8988T (cell line): ENCODE measurements at places on chromosomes 1 and 21.
A peak's percentile ranks its signal among the peaks of the same experiment; 100 is the strongest.

- peak; percentile 41 for DNase-seq
These were observed 550 bp downstream of the TRIM33 start for GRCh38 chr1:114510274-114511031.

GRCh38 chr1:116990612-116991151, 10.9 kb upstream of the CD101 start:
- no peak for DNase-seq

GRCh38 chr21:41681939-41682718, 84.7 kb downstream of the RIPK4 start:
- no peak for DNase-seq

- no peak for DNase-seq
These were observed 18.3 kb upstream of the C1orf53 start for GRCh38 chr1:197884173-197884572.

GRCh38 chr21:42027085-42027821, 17.1 kb upstream of the ZBTB21 start:
- no peak for DNase-seq

DNA sequence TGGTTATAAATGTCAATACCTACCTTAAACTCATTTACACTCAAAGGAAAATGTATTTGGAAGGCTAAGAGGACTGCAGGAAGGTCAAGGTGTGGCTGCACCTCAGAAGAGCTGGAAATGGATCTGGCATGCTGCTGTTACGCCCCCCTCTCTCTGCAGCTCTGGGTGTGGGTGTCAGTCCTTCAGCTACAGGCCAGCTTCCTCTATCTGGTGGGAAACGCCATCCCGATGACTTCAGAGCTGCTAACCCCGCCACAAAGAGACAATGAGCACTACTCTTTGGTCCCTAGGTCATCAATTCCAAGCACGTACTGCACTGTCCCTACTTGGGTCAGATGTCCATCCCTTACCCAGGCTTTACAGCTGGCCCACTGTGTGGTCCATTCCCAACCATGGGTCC, 74.2 kb downstream of the TEX35 start:
- no peak for DNase-seq

- DNase-seq = no peak
These were observed 41.7 kb upstream of the ZNF326 start for GRCh38 chr1:89953131-89953626.

- no peak for DNase-seq
These were observed 3.6 kb downstream of the FAM89A start for GRCh38 chr1:231036416-231036815.

DNA sequence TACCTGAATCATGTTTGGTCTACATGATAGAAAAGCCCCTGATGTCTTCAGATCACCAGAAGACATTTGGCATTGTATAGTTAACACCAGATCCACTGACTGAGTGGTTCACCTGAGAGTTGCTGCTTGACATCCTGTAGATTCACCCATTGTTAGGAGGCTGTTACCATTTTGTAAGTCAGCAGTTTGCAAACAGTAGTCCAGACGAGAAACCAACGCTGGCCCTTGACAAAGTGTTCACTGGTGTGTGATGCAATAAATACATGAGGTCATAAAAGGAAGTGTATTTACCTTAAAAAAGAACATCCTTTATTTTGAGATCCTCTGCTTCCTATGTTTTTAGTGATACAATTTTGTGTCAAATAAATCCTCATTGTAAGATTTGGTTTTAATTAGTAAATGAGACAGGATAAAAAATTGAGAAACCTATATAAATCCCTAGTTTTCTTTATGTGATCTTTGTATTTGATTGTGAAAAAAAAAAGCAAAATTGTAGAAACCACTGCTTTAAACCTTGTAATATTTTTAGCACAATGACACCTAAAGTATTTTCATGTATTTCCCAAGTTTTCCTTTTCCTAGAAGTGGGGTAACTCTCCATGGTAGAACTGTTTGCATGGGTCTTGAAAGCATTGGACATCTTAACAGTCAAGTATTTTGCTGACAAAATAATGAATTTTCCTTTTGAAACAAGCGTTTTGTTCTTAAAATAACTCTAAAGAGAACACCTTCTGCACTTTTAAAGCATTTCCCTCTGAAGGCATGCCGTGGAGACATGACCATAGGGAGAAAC, 204.3 kb downstream of the FGGY start:
- DNase-seq = no peak

GRCh38 chr1:115647919-115648650, 6.3 kb downstream of the VANGL1 start:
- DNase-seq = no peak

DNA sequence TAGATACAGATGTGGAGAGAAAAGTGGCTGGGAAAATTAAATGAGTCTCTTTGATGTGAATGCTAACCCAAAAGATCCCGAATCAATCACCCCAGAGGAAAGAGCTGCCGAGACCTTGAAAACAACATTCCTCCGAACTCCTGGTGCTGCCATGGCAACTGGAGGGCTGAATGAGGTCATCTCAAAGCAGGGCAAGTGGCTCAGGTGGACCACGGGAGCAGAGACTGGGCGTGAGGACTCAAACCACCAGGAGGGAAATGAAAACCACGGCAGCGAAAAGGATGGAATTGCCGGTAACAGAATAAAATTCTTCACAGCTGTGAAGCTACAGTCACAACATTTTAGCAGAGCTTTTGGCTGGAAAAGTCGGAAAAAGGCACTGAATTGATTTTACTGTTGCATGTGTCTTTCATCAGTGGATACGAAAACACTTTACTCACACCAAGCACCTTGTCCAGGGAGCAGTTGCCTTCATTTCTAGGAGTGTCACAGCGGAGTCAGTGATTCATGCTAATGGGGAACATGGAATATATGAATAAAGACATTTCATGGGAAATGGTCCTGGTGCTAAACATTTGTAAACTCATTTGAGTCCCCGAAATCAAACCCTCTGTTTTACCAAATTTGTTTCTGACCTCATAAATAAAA, 23.2 kb upstream of the BECN2 start:
- DNase-seq = no peak

DNA sequence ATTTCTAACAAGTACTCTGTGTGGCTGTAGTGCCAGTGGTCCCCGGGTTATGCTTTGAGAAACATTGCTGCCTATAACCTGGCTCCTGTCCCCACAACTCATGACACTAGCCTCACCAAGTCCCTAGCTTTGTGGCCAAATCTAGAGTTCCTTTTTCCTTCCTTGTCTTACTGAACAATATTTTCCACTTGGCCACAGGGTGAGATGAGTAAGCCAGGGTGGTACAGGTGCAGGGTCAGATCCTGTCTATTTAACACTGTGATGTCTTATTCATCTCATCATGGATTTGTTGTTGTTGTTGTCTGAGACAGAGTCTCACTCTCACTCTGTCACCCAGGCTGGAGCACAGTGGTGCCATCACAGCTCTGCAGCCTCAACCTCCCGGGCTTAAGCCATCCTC, 18.6 kb downstream of the ARMH1 start:
- no peak for DNase-seq

GRCh38 chr1:39639305-39640130, at the start of gene HEYL:
Gene HEYL, minus strand, starts transcription at chr1:39639643. Its CDS starts 18 bp downstream, at chr1:39639625.
- no peak for DNase-seq
